ENCODE measurements at places on chromosomes 7 and 10.
A peak's percentile ranks its signal among the peaks of the same experiment; 100 is the strongest.

- DNase-seq: no peak
Observed at GRCh38 chr10:14562218-14563075, 212.2 kb downstream of the FAM107B start.

DNA sequence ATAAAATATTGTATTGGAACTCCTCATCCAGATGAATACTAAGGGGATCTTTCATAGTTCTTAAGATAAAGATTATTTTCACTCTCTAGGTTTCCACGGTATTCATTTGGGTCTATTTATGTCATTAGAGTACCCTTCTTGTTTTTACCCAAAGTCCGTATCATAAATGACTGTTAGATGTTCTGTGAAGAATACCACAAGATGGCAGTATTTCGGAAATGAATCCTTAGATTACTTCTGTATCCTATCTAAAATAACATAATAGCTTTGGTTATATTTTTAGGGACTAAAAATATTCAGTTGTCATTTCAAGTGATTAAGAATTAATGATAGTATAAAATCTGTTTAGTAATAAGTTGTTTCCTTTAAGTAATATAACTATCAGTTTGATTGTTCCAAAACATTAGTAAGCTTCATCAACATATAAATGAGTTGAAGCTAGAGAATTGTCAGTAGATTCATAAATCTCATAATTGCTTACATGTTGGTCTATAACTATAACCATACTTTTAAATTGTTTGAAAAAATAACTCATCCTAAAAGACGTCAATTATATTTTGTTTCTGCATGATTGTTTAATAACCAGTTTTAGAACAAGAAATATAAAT, 337.5 kb upstream of the KCND2 start:
- peak; percentile 51 for DNase-seq

DNA sequence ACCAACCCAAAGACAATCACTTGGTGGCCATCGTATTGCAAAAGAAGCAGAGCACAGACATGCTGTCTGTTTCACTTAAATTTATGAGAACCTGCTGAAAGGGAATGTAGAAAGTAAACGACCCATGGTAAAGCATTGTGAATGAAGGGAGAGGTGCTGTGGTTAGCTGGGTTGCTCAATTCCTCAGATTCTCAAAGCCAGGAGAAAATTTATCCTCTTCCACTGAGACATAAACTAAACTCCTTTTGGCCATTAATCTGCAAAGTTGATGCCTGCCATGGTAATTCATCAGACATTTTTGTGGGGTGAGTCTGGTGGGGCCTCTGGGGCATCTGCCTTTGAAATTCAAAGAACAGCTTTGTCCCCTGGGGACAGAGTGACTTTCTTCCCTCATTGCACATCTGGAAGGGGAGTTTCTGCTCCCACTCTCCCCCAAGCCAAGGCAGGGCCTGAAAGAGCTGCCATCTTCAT, 951.0 kb downstream of the LRMDA start:
- no peak for DNase-seq

- no peak for DNase-seq
Observed at GRCh38 chr7:148371280-148371937, 219.2 kb upstream of the C7orf33 start.

DNA sequence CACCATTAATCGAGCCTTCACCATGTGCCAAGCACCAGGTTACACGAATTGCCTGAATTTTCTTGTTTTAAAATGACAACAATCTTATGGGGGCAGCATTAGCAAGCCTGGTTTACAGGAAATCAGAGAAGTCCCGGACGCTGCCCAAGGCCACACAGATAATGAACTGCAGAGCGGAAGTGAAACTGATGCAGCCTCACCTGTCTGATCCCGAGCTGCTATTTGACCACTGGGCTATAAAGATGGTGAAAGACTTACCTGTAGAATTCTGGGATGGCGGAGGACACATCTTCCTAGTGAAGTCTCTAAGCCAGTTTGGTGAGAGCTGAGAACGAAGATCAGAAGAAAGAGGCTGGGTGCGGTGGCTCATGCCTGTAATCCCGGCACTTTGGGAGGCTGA, 21.7 kb upstream of the GALNTL5 start:
- DNase-seq: no peak

DNA sequence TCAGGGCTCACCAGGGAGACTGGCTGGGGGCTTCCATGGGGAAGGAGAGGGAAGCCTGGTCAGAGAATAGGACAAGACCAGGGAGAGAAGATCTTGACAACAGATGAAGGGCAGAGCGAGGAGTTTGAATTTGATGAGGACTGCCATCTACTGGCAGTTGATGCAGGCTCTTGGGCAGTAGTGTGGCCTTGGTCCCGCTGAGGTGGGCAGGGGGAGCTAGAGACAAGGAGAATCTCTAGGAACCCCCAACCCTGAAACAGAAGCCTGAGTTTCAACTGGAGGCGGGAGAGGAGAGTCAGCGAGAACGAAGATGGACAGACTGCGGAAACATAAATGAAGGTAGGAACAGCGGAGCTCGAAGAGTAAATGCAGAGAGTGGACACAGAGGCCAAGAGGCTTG, 81.0 kb downstream of the PPP1R3C start:
- peak; percentile 69 for DNase-seq

DNA sequence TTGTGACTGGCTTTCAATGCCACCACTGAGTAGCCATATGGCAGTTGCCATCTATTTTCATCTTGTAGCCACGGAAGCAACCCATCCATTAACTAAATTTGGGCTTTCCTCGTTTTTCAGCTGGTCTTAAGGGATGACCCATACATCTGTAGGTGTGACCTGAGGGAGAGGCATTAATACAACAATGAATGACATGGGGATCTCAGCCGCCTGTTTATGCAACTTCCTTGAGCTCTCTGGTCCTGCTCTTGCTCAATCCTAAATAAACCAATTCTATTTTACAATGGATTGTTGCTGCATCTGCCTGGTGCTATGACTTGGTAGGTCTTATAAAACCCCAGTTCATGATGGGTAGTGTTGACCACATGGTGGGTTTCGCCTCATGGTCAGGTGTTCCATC, 21.9 kb upstream of the ADAM22 start:
- no peak for DNase-seq

GRCh38 chr10:74929197-74929596, 102.8 kb downstream of the KAT6B start:
- peak; percentile 78 for DNase-seq

DNA sequence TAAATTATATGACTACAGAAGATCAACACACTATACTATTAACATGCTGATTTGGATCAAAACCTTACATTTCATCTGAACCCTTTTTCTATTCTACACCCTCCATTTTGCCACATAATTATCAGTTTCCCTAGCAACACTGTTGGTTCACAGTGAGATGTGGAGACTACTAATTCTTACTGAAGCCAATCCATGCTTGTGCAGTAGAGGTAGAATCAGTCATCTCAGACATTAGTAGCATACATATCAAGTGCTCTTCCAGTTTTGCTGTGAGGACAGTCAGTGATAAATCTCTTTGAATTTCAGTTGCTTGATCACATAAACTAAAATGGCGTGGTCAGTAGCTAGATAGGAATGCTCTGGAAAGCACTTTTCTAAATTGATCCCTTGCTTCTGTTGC, 70.3 kb downstream of the PON1 start:
- DNase-seq: no peak

- DNase-seq: peak; percentile 6
Observed at GRCh38 chr7:40833888-40834234, 699.1 kb downstream of the SUGCT start.

- no peak for DNase-seq
Observed at GRCh38 chr10:110109511-110109910, 97.9 kb upstream of the MXI1 start.

- DNase-seq: peak; percentile 58
Observed at GRCh38 chr7:25389489-25390106, 161.3 kb upstream of the NPVF start.

GRCh38 chr7:12965767-12966166, 278.3 kb downstream of the ARL4A start:
- no peak for DNase-seq

DNA sequence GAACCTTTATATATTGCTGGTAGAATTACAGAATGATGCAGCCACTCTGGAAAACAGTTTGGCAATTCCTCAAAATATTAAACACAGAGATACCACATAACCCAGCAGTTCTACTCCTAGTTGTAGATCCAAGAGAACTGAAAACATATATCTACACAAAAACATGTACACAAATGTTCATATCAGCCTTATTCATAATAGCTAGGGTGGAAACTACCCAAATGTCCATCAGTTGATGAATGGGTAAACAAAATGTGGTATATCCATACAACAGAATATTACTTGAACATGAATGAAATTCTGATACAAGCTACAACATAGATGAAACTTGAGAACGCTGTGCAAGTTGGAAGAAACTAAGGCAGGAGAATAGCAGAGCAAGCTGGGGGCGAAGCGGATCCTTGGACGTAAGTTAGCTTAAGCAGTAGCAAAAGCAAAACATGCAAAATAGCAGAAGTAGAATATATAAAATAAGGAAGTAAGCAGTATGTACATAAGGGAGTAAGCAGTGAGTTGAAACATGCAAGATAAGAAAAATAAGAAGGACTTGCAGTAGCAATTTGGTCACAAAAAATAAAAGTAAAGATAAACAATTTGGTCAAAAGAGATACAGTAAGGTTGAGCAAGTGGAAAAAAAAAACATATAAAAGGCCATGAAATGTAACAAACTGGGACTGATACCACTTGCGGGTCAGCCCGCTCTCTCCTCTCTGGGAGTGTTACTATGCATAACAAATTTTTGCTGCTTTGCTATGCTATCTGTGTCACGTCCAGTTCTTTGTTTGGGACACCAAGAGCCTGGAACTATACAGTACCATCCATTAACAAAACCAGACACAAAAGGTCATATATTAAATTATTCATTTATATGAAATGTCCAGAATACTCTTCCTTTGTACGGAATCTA, 18.0 kb upstream of the HILPDA start:
- no peak for DNase-seq

DNA sequence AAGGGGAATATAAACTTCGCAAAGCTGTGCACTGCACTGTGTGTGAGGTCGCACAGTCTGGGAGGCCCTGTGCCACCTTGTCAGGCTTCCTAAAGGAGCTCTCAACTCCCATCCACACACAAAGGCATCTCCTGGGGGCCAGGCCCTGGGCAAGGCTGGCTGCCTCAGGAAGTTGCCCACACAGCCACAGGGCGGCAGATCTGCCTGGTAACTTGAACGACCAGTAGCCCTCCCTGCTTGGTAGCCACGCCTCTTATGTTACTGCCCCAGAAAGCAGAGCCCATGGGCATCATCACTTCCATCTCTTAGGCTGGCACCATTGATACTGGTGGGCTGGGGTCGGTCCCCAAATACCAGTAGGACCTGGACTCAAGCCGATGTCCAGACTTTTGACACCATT, 82.8 kb downstream of the HECW1 start:
- DNase-seq: no peak

DNA sequence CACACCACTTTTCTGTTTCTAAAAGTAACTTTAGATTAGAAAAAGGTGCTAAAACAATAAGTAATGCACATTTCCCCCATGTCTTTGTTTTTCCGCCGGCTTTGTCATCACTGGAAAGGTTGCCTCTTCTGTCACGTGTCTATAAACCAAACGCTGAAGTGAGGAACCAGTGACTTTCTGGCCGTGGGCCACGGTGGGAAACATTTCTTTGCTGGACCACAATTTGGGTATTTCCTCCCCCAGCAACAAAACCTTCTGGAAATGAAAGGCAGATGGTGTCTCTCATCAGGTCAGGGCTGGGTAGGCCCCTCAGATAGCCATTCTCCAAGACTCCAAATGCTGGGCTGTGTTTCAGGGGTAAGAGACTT, 174.5 kb downstream of the SH3PXD2A start:
- DNase-seq: no peak

- DNase-seq: no peak
Observed at GRCh38 chr7:1926908-1927306, 256.8 kb downstream of the ELFN1 start.

DNA sequence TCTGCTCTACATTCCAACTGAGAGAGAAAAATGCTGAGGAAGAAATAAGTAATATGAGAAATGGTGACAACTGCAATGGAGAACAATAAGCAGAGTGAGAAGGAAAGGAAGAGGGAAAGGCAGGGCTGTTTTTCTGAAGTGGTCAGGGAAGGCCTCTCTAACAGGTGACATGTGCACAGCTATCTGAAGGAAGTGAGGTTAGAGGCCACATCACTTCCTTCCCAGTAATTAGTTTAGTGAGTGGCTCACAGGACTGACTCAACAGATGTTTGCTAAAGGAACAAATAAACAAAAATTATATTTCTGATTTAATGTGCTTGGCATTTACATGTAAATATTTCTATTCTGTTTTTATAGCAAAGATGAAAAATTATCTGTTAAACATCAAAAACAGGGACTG, 77.9 kb downstream of the ARHGAP21 start:
- peak; percentile 45 for DNase-seq

DNA sequence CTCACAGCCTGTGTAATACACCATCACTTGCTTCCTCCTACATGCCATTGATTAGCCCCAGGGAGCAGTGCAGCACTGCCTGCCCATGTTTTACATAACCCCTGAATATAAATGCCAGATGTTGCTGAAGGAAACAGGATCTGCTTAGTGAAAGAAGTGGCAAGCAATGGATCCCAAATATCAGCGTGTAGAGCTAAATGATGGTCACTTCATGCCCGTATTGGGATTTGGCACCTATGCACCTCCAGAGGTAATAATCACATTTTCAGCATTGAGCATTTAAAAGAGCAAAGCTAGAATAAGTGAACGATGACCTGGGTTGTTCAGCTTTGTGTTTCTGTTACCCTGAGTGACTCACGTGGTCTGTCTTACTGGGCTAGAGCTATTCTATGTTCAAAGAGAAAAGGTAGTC, at the start of gene AKR1C4:
TSS of gene AKR1C4 (plus strand) at position 136 of the 412 bp plus-strand sequence. CDS start at position 167, 31 bp downstream.
- DNase-seq: no peak

- no peak for DNase-seq
Observed at GRCh38 chr10:132979491-132980425, 37.4 kb upstream of the CFAP46 start.

DNA sequence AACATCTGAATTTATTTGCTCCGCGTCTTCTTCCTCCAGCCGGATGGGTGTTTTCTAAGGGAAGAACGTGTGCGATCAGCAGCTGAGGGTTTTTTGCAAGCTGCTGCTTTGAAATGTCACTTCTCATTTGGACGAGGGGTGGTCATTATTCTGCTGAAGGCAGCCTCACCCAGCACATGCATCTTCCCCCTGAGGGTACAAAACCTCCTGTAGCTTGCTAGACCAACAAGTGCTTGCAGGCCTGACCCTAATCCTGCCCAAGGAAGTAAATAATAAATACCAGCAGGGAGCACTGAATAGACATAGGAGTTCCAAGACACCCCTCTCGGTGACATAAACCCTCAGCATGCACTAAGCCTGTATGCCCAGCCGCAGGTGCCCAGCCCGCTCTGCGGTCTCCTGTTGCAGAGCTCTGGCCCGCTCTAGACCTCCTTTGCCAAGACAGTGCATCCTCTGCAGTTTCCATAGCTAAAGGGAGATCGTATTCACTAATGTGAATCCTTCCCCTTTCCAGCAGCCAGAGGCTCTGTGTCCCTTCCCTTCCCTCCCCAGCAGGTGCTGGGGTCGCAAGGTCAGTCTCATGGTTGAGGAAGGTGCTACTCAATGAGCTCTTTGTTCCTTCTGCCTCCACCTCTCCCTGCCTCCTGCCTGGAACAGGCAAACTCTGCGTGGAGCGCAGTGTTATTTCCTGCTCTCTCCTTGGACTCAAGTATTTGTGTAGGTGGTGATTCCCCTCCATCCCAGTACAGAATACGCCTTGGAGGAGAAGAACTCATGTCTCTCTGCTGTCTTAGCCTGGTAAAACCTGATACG, 36.6 kb downstream of the SBDS start:
- no peak for DNase-seq

Measured in lung microvascular endothelial cell (primary cell).